Stimulated activated CD4-positive, alpha-beta T cell treated with anti-CD3 and anti-CD28 coated beads, Interleukin-1b, Interleukin-23, amount 100 ng/mL, for 1 hour (primary cell): ENCODE measurements at places on chromosomes 1 and 21.

DNA sequence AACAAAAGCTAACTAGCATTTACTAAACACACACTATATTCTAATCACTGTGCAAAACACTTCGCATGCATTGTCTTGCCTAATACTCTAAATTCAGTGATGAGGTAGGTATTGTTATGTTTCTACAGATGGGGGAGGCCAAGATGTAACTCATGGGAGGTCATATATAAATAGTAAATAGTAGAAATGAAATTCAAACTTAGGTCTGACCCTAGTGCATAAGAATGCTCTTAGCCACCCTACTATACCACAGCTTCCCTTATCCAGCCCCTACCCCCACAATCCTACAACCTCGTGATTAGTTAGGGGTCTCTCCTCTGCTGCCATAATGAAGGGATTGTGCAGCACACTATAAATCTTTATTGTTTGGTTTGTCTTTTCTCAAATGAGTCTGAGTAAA, 3.3 kb downstream of the PFDN2 start:
- no peak for DNase-seq

- no peak for DNase-seq
Measured at GRCh38 chr1:116131866-116132605, 20.8 kb downstream of the MAB21L3 start.

- no peak for DNase-seq
Measured at GRCh38 chr21:35023396-35024070, 25.6 kb downstream of the RUNX1 start.

GRCh38 chr1:167126317-167126716, 32.4 kb downstream of the STYXL2 start:
- no peak for DNase-seq

DNA sequence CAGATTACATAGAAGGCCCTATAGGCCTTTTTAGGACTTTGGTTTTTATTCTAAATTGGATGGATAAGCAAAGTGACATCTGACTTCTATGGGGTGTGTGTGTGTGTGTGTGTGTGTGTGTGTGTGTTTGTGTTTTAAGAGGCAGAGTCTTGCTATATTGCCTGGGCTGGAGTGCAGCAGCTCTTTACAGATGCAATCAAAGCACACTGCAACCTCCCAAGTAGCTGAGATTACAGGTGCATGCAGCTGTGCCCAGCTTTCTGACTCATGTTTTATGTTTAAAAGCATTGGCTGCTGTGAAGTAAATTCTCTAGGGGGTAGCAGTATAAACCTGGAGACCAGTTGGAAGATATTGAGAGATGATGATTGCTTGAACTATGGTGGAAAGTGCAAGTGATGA, 12.4 kb upstream of the EVI5 start:
- no peak for DNase-seq

DNA sequence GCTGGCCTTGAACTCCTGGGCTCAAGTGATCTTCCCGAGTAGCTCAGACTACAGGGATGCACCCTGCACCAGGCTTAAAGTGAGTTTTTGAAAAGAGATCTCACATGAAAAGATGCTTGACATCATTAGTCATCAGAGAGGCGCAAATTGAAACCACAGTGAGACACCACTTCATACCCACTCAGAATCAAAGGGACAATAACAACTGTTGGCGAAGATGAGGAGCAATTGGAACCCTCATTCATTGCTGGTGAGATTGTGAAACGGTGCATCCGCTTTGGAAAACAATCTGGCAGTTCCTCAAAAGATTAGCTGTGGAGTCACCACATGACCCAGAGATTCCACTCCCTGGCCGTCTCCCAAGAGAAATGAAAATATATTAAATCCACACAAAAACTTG, 122.3 kb downstream of the PGBD5 start:
- DNase-seq: no peak

DNA sequence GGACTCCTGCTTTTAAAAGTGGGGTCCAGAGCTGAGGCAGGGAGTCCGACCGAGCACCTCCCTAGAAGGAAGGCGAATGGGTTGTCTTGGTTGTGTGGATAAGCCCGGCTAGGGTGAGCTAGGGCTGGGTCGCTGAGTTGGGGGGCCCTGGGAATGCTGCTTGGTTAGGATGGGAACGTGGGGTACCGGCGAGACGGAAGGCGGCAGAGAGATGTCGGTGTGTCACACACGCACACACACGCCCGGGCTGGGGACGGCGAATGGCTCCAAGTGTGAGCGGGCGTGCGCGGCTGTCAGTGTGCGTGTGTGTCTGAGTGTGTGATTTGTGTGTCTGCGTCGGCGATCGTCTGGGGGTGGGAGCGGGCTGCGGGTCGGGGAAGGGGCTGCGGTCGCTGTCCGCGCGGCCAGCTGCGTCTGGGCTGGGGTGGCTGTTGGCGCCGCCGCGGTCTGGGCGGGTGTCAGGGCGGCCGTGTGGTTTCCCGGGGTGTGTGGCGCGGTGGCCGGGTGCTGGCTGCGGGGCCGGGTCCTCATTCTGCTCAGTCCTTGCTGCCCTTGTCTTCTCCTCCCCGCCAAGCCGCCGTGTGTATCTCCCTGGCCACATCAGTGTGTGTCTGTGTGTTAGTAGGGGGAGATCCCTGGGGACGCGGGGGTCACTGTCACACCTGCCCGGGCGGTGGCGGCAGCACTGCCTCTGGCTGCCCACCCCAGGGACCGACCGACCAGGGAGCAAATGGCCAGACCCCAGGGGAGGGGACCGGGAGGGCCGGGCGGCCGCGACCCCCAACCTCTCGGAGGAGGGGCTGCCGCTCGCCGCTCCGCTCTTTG, 1.1 kb downstream of the EFNA3 start:
- no peak for DNase-seq

DNA sequence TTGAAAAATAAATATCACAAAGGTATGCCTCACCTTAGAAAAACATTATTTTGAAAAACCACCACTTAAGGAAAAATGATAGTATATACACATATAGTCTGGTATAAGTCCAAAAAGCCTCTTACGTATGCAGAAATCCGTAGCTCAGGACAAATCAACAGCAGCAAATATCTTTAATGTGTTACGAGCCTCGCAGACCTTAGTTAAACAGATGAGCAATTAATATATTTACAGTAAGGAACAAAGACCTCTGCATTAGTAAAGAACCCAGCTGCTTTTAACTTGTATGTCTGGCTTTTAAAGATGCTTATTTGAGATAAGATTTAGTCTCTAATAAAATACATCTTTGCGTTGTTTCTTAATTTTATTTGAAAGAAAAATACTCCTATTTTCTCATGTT, 79.9 kb upstream of the CHRM3 start:
- DNase-seq: no peak
